Cerebellar cortex (tissue), 1 donor: ENCODE measurements at places on chromosomes 5 and 9.

DNA sequence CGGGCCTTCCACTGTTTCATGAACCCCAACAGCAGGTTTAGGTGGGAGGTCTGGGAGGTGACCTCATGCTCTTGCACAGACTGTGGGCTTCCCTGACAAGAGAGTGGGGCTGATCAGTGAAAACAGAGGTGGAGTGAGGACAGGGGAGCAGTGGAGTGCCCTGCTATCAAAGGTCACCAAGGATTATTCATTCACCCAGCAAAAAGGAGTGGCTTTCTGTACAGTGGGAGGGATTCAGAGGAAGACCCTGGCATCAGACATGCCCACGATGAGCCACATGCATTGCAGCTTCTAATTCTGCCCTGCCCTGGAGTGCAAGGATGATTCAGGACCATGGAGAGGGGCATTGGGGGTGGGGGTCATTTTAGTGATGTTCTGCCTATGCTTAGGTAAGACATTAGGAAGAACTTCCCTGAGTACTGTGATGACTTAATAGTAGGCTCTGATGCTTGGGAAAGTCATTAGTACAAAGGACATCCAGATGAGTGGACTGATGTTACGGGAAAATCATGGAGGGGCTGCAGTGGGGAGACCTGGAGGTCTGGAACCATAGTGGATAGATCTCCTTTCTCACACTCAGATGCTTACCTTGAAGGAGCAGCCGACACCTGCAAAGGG, 12.8 kb downstream of the TRAF1 start:
- no peak for DNase-seq

GRCh38 chr5:59782856-59783255, 110.7 kb downstream of the PDE4D start:
- DNase-seq, result no peak

DNA sequence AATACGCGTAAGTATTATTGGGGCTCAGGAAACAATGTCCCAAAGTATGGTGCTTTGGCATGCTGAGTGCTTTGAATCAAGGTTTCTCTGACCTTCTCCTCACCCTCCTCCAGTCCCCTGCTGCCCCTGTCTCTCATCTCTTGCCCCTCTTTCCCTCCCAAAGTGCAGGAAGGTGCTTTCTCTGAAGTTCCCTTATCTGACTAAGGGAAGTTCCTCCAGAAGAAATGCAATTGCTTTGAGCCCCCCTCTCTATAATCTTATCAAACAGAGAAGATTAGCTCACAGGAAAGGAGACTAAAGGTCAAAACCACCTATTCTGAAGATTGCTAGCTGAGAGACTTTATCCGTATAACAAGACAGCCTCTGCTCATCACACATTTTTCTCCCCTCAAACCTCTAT, 288.1 kb downstream of the ARL15 start:
- no peak for DNase-seq

- no peak for DNase-seq
These were observed 216.8 kb upstream of the OTULINL start for GRCh38 chr5:14364576-14365472.

- no peak for DNase-seq
These were observed 1.8 kb downstream of the PTGER4 start for GRCh38 chr5:40681363-40682153.

- DNase-seq, result no peak
These were observed 8.7 kb downstream of the SLC6A19 start for GRCh38 chr5:1209896-1210776.

GRCh38 chr9:20335668-20336332, 286.5 kb downstream of the MLLT3 start:
- no peak for DNase-seq
